ENCODE measurements at places on chromosomes 1 and 21. TPM values are rescaled to one million over a fixed set of nuclear protein-coding genes. Genes with fewer than 3 reads are reported as not detected.

Gene LRRC38
- total RNA-seq, result not detected

Gene UMODL1
- not detected for total RNA-seq

Gene LCE2B
- total RNA-seq, result not detected

Gene C1QTNF12
- not detected for total RNA-seq

Gene ETV3
- 5.6 TPM for total RNA-seq

Gene LAD1
- 54.7 TPM for total RNA-seq

- no peak for DNase-seq
These were observed 22.4 kb downstream of the PEX14 start for GRCh38 chr1:10497109-10497508.

DNA sequence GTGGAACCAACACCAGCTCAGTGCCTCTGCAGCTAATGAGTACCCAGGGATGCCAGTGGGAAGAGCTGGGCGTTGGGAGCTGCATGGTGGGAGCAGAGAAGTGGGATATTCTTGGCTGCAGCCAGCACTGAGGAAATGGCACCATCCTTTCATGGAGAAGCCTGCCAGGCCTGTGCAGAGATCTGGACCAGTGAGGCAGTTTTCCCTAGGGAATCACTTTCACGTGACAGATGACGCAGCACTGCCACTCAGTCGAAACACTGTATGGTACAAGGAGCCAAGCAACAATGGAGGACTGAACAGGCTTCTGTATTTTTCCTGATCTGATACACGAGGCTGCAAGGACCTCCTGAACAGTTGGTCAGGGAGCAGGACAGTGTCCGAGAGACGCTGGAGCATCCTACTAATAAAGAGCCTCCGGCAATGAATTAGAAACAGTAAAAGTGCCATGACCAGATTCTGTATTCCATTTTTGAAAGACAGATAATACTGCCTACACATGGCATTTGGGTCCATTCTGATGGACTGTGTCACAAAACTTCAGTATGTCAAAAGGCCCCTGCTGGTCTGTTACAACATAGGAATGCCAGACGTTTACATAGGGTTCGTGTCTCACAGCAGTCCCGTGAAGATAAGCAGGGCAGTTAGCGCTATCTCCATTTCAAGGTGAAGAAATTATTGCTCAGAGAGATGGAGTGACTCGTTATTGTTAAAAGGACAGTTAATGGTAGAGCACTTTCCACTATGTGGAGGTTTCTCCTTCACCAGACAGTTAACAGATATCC is 44.0 kb upstream of the LMO4 start:
- DNase-seq, result no peak

- peak; percentile 68 for DNase-seq
These were observed 548.1 kb downstream of the BRINP3 start for GRCh38 chr1:189929501-189930099.

DNA sequence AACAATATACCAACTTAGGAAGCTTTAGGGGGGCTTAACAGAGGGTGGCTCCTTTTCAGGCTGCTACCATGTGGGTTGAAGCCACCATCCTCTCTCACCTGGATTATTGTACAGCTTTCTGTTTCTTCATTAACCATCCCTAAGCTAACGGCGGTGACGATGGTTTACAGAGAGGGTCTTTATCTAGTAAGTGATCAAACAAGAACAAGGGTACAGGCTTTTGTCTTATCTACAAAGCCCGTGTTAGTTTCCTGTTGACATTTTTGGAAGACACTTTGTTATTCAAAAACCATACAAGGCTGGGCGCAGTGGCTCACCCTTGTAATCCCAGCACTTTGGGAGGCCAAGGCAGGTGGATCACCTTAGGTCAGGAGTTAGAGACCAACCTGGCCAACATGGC is 20.4 kb downstream of the SLC25A33 start:
- DNase-seq, result no peak

- DNase-seq, result peak; percentile 59
These were observed 18.8 kb upstream of the MAP1LC3C start for GRCh38 chr1:242017580-242018233.

GRCh38 chr1:210792250-210793102 is 341.5 kb downstream of the KCNH1 start:
- DNase-seq, result no peak

- DNase-seq, result no peak
These were observed 599.0 kb downstream of the AGBL4 start for GRCh38 chr1:49424782-49425181.

GRCh38 chr21:36584980-36585940 is 105.3 kb upstream of the CLDN14 start:
- no peak for DNase-seq

- no peak for DNase-seq
These were observed 18.1 kb upstream of the LDLRAP1 start for GRCh38 chr1:25525361-25525688.

DNA sequence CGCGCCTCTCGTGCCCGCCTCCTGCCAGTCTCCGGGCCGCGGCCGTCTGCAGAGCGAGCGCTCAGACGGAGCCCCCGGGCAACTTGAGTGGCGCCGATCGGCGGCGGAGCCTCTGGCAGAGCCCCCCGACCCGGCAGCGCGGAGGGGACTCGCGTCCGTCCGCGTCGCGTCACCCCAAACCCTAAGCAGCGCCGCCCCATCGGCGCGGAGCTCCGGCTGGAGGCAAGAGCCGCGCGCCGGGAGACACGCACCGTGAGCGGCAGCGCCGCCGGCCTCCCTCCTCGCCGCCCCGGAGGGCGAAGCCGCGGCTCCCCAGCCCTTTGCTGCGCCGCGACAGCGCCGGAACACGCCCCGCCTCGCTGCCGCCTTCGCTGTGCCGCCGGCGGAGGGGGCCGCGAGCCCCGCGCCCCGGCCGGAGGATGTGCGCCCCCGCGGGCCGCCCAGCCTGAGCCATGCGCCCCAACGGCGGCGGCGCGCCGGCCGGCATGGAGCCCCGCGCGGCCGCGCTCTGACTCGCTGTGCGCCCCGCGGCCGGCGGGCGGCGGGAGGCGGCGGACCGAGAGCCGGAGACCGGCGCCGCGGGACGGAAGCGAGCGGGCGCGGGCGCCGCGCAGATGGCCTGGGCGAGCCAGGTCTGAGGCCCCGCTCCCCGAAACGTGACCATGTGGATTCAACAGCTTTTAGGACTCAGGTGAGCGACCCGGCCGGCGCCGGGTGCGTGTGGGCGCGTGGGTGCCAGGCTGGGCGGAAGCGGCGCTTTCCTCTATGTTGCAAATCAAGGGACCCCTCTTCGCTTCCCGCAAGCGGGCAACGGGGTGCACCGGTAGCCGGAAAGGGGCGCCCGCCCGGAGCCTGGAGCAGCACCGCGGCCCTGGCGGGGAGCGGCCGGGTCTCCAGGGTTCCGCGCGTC is 610 bp downstream of the AJAP1 start:
- DNase-seq, result no peak

DNA sequence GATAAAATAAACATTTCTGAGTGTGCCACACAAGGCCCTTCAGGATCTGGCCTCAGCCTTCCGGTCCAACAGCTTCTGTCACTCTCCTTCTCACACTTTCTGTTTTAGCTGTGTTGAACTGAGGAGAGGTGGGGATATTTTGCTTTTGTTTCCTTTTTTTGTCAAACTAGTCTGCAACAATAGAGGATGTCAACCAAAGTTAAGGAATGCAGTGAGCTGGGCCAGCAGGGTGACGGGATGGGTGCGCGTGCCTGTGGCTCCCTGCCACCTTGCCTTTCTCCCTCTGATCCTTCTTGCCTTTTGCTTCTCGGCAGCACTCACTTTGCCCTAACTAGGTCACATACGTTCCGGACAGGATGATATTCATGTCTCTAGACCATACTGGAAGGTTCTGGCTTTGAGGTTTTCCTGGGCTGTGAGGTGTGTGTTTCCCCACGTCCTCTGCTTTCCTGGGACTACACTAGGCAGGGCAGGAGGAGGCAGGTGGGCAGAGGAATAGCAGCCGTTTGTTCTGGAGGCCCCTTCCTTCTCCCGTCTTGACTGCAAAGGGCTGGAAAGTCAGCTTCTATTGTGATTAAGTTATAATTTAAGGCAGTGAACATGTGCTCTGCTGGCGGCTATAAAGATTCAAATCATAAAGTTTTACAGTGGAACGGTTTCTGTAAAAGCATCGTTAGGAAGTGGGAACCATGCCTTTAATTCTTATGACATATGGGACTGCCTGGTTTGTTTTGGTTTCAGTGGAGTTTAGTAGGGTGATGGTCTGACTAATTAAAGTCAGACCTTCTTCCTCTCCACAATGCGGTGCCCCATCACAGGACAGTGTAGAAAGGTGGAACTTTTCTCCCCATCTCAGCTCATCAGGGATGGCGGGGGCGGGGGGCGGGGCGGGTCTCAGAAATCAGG is 67.8 kb downstream of the RNF220 start:
- DNase-seq, result no peak

DNA sequence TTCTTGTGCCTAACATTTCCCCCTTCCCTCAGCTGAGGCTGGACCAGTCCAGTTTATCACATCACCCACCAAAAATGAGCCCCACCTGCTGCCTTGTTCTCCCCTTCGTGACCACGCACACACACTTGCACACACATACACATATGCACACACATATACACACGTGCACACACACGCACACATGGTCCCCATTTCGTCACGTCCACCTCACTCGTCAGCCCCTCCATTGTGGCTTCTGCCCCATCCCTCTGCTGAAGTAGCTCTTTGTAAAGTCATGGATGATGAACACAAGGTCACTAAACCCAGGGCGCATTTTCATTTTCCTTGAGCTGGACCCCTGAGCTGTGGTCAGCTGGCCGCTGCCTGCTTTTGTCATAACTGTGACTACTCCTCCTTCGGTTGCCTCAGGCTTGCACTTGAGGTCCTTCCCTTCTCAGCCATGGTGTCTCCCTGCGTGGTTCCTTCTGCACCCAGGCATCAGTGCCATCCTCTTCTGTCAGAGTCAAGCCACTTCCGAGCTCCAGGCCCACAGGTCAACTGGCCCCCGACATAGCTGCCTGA is 93.8 kb downstream of the SYT2 start:
- DNase-seq, result no peak

DNA sequence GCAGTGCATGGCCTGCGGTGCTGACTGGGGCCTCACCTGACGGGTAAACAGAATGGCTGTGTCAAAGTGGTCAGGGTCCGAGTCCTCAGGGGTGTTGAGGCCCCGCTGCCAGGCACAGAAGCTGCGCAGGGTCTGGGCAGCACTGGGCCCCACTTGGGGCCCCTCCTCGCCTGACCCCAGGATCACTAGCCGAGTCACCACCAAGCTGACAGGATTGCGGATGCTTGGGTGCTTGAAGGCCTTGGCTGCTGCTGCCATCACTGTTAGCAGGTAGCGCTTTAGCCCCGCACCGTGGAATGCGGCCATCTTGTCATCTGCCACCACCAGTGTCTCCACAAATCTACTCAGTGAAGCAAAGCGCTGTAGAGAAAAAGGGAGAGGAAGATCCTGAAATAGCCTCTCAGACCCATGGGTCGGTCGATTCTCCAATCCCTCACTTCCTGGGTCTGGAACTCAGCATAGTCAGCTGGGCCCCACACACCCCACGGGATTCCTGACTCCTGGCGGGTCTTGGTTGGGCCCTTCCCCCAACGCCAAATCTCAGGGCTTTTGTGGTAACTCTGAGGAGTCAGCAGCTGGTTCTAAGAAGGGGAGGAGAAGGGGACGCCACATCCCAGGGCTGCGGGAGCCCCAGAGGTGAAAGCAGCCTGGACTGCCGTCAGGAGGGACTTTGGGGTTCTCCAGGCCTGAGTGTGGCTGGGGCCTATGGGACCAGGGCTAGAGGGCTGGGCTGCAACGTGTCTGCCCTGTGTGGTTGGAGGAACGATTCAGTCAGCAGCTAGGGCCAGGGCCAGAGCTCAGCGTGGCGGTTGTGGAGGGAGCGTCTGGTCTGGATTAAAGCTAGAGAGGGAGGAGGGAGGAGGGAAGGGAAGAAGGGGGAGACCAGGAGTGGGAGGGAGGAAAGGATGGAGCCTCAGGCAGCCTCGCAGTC is 2.1 kb downstream of the ADAMTS4 start:
- DNase-seq, result no peak

- DNase-seq, result no peak
These were observed 15.4 kb upstream of the MEF2D start for GRCh38 chr1:156515956-156516355.

- DNase-seq, result no peak
These were observed 206.2 kb downstream of the GREM2 start for GRCh38 chr1:240405751-240406150.

GRCh38 chr1:203299169-203299568 is 6.2 kb upstream of the BTG2 start:
- DNase-seq, result no peak

- DNase-seq, result no peak
These were observed 347.1 kb upstream of the PLD5 start for GRCh38 chr1:242871471-242872030.

DNA sequence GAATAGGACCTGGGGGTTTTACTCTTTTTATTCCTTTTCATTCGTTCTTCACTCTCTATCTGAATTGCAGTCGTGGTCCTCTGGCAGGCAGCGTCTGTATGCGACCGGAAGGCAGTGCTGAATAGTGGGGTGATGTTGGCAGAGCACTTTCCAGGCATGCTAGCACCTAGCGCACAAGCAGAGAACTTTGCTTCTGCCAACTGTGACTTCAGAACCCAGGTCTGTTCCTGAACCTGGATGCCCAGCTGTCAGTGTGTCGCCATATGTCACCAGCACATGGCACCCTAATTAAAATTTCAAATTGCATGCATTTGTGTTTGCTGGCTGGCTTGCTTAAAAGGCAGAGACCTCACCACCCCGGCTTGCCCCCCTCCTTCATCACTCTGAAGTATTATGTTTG is 116.2 kb downstream of the NFIA start:
- no peak for DNase-seq

DNA sequence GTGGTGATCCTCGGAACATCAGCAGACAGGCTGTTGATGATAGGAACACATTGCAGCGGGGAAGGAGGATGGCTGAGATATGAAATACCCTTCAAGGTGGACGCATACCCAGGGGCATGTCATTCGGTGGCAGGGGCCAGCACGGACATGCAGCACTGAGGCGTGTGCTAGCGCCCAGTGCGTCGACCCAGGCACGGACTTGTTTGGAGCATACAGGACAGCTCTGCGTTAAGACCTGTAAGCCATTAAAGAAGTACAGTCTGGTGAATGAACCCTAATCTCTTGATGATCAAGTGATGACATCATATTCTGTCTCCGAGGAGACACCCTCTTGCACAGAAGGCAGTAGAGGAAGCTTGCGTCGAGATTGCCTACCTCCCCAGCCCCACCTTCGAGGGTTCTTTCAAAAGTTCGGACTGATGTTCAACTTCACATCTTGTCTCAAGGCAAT is 63.6 kb upstream of the KIF26B start:
- DNase-seq, result no peak

GRCh38 chr21:30962013-30962412 is 76.3 kb downstream of the KRTAP19-8 start:
- no peak for DNase-seq

DNA sequence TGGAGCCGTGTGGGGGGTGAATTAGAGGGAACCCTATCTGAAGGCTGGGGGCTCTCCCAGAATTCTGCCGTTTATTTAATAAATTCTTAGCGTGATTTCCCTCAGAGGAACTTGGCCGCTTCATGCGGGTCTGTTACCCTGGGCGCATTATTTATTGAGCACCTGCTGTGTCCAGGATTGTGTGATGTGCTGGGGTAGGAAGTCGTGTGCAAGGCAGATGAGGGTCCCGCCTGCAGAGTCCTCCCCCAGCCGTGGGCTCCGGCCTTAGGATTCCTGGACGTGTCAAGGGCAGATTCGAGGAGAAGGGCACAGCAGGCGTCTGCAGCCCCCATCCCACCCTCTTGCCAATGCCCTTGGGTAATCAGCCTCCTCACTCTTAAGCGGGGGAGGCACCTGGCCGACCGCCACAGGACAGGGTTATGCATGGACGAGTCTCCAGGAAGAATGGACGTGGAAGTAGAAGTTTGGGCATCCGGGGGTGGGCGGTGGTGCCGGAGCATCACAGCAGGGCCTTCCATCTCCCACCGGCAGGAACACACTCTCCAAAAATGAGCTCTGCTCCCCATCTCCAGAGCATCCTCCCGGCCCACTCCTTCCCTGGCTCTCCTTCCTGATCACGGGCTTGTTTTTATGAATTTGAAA is 233.3 kb upstream of the C1orf174 start:
- DNase-seq, result no peak
